ENCODE measurements at places on chromosomes 13 and 19. TPM values are rescaled to one million over a fixed set of nuclear protein-coding genes. Genes with fewer than 3 reads are reported as not detected.

DNA sequence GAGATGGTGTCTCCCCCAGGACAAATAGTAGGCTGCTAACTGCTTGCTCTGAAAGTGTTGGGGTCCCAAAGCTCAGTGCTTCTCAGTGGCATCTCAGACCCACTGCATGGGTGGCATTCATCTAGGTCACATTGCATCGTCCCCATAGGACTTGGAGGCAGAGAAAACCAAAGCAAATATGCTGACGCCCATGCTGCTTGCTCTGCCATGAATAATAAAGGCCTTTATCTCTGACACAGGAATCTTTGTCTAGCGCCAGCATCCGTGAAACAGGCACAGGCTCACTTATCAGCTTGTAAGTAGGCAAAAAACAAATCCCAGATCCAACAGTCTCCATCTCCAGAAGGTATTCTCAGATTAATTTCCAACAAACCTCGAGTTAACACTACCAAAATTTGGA lies 18.9 kb upstream of the IPO5 start:
- DNase-seq: no peak

- peak; percentile 62 for DNase-seq
Measured at GRCh38 chr13:72643311-72643989, 84.0 kb downstream of the MZT1 start.

Gene DENND1C
- 175 TPM for total RNA-seq

Gene SLC10A2
- not detected for total RNA-seq

DNA sequence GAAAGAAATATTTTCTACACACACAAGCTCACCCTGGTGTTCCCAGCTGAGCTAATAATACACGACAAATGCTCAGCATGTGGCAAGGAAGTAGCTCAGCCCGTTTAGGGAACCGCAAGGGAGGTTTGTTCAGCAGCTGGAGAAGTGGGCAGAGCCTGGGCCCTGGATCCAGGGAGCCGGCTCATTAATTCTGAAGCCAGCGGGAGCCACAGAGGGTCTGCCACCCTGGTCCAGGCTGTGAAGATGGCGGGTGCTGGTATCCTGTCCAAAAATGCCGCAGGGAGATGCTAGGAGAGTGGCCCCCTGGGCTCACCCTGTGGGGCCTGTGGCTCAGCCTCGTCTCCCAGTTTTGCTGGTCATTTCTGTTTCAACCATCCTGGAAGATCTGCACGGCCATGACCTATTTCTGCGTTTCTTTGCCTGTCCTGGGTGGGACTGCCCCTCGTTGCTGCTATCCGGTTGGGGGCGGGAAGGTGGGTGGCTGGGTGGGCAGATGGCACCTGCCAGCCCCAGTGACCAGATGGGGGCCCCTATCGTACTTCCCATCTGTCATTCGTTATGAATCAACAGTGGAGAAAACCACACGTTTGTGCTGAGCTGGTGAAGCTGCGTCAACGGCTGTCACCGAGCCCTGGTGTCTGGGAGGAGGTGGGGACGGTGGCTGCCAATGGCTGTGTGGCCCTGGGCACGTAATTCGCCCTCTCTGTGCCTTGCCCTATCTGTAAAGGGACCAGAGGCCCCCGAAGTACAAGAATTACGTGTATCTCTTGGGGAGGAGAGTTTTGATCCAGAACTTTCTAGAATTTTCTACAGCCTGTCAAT lies 2.7 kb upstream of the GNA15 start:
- peak; percentile 72 for DNase-seq

DNA sequence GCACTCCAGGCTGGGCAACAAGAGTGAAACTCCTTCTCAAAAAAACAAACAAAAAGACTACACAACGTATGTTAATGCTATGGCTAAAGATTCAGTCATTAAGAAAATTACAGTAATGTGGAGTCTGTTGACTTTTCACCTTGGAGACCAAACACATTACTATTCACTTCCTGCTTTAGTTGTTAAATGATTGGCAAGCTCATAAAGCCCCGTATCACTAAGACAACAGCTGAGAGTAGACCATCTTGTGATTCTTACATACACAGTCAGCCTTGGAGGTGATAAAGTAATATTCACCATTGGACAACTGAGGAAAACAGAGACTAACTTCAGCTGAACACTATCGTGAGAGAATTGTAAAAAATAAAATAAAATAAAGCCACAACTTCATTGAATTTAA lies 86.5 kb downstream of the KCTD12 start:
- no peak for DNase-seq
